ENCODE measurements at places on chromosomes 5 and 9.

- DNase-seq, result no peak
These were observed 102.3 kb downstream of the ZNF608 start for GRCh38 chr5:124644138-124644537.

DNA sequence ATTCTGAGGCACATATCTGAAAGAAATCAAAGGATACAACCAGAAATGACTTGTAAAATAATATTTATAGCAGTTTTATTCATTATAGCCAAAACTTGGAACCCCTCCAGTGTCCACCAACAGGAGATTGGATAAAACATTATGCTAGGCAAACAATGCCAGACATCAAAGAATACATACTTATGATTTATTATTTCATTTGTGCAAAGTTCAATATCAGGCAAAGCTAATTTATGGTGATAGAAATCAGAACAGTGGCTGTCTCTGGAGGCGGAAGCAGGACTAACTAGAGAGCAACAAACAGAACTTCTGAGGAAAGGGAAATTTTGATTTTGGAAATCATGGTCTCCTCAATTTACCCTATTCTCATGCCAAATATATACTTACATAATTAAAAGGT, 193.1 kb downstream of the ICE1 start:
- no peak for DNase-seq

- no peak for DNase-seq
These were observed 158.9 kb downstream of the RMI1 start for GRCh38 chr9:84139296-84140070.

DNA sequence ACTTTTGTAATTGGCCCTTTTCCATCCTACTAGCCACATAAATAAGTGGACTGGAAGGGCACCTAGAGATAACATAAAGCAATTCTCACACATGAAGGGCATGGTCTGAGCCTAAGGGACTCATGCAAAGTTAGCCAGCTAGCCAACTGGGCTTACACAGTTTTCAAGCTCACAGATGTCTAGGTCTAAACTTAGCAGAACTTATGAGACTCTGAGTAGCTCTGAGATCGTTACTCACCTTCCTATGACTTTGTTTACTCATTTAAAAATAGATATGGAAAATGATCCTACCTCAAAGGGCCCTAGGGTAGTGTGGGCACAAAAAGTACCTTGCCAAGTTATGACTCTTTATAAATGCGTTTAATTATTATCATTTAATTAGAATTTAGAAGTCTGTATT, 410.4 kb upstream of the MPDZ start:
- DNase-seq, result no peak

- DNase-seq, result no peak
These were observed 1.3 kb downstream of the ENHO start for GRCh38 chr9:34521406-34522045.

DNA sequence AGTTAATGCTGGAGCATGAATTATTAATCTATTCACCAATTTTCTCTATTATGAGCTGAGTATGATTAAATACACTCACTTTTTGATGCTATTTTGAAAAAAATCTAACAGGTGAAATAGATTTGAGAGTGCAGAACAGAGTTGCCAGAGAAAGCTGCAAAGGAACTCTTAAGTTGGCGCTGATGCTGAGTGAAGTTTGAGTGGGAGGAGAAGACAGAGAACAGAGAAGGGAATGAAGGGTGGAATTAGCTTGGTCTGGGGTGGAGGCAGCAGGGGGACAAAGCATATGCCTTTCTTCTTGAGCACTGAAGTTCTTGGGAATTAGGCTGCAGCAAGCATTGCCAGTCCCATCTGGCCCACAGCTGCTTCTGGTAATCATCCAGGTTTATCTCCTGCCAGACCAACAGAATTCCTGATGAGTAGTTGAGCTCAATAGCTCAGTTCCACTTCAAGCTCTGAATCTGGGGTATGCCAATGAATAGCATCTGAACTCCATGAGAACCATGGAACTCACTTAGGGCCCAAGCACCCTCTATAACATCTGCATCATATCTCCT, 290.1 kb downstream of the HINT1 start:
- DNase-seq, result no peak

GRCh38 chr5:121038438-121038837, 574.3 kb downstream of the PRR16 start:
- DNase-seq, result no peak

GRCh38 chr9:131715906-131716305, 24.0 kb downstream of the RAPGEF1 start:
- no peak for DNase-seq

GRCh38 chr5:80070338-80071056, 35.3 kb downstream of the THBS4 start:
- DNase-seq, result no peak

GRCh38 chr5:39998518-39998917, 573.7 kb upstream of the DAB2 start:
- DNase-seq, result no peak

DNA sequence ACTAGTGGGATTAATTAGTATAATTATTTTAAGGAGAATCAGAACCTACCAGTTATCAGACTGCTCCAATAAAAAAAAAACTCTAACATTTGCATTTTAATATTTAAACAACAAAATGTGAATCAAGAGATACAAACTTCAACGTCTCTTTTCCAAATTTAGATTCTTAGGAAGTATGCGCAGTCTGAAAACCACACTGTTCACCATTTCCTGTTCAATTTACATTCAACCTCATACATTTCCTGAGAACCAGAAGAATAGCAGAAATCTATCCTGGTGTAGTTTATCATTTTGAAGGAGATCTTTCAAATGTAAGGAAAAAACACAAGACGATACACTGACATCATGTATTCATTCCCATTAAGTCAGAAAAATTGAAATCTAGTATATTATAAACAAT, 869.2 kb downstream of the EFNA5 start:
- DNase-seq, result no peak

- DNase-seq, result no peak
These were observed 88.3 kb downstream of the SNCAIP start for GRCh38 chr5:122400341-122400740.

- DNase-seq, result no peak
These were observed 14.7 kb downstream of the ERP44 start for GRCh38 chr9:100084128-100084453.

DNA sequence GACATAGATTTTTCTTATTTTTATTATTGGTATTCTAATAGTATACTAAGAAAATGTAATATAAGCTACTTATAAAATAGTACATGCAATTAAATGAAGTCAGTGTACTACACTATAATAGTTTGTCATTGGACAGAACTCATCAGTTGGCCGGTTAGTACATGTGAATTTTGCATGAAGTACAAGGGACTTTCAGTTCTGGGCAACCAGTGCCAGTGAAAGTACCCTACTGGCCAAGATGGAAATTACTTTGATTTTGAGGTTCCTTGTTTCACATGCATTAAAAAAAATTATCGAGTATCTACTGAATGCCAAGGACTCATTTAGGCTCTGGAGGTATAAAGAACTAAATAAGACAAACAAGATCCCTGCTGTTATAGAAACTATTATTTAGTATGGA, 213.4 kb upstream of the ELL2 start:
- no peak for DNase-seq

DNA sequence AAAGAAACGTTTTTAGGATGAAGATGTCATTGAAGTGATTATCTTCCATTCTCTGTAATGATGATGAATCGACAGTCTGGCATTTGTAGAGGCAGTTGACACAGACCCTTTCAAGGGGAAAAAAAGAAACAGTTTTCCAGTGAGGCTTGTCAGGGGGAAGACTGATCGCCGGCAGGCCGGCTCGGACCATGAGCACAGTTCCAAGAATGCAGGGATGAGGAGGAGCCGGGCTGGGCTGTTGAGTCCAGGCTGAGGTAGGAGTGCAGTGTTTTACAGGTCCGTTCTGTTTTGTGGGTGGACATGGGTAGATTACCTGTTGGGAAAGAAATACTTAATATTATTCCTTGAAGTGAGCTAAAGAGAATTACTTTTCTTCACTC, 194.6 kb downstream of the AOPEP start:
- DNase-seq, result no peak

- no peak for DNase-seq
These were observed 273.3 kb upstream of the TNC start for GRCh38 chr9:115391168-115391825.

DNA sequence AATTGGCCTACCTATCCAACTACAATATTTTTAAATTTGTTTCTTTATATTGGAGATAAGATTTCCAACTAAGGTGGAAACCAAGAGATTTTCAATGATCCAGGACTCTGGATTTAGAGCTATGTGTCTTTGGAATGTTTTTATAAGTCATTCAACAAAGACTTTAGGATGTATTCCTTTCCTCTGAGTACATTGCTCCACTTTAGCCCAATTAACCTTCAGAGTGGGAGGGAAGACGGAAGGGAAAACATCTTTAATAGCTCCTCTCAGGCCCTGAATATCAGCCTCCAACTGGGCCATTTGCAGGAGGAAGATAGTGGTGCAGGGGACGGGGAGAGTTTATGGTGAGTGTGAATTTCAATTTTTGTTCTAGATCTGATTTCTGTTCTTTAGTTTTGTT, 239.2 kb downstream of the PIK3R1 start:
- no peak for DNase-seq
